ENCODE measurements at places on chromosomes 5 and 9.

DNA sequence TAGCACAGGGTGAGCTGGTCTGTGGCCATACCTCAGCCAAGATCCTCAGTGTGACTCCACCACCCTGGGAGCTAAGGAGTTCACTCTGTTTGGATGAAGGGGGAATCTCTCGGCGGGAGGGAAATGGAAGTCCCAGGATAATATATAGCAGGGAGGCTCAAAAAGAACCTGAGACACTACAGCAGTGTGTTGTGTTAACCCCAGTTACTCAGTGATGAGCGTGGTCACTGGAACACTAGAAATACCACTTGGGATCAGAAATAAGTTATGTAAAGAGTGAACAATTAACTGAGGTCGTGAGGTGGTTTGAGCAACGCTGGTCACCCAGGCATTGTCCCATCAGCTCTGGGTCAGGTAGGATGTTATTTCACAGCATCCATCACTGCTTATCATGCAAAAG, 59.3 kb upstream of the ADAMTS16 start:
- DNase-seq, result no peak

- no peak for DNase-seq
Observed at GRCh38 chr9:126647585-126648411, 34.1 kb downstream of the LMX1B start.

GRCh38 chr9:112331674-112331952, 1.8 kb downstream of the PTBP3 start:
- no peak for DNase-seq

GRCh38 chr5:67221487-67222242, 25.1 kb upstream of the CD180 start:
- DNase-seq, result peak; percentile 55

DNA sequence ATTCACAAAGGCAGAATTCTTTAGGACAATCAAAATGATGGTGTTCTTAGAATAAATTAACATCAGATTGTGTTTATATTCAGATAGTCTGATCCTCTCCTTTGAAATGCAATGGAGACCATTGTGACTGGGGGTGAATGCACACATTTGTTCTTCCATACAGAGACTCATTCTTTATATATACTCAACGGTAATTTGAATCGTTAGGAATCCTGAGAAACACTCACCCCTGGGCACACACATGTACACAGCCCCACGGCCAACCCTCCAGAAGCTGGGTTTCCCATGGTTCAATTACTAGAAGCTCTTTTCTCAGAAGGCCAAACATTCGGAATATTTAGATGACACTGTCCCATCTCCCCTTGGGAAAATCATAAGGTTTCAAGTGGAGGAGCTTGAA, 57.5 kb upstream of the EPB41L4B start:
- no peak for DNase-seq

- no peak for DNase-seq
Observed at GRCh38 chr5:111135946-111136345, 43.8 kb downstream of the WDR36 start.

All from CD4-positive, alpha-beta memory T cell (primary cell).